PC-9 (cell line): ENCODE measurements at places on chromosomes 16 and 17. TPM values are rescaled to one million over a fixed set of nuclear protein-coding genes. Genes with fewer than 3 reads are reported as not detected.

The TEPSIN gene
- total RNA-seq, result 35.0 and 36.8 TPM in 2 replicates

The CDRT15 gene
- not detected in 2 replicates for total RNA-seq

The SNX20 gene
- not detected in 2 replicates for total RNA-seq

The TBC1D16 gene
- total RNA-seq, result 41.7 and 44.1 TPM in 2 replicates

The CDK5R1 gene
- total RNA-seq, result 1.8 and 2.1 TPM in 2 replicates

The KRTAP9-4 gene
- not detected in 2 replicates for total RNA-seq

The MYH8 gene
- total RNA-seq, result not detected in 2 replicates

The CRHR1 gene
- total RNA-seq, result not detected in 2 replicates

The HOXB5 gene
- 8.3 and 12.9 TPM in 2 replicates for total RNA-seq

The TERB1 gene
- total RNA-seq, result 0.75 TPM in 1 of 2 replicates, not detected in the other

GRCh38 chr17:48636177-48637018, 10.2 kb upstream of the HOXB9 start:
- peak; percentile 59 for DNase-seq

GRCh38 chr17:57739402-57740234, 5.5 kb downstream of the CCDC182 start:
- no peak for DNase-seq

GRCh38 chr17:5943982-5944381, 126.2 kb upstream of the WSCD1 start:
- DNase-seq, result no peak

- peak; percentile 63 for DNase-seq
Measured at GRCh38 chr16:74448990-74449389, 27.7 kb upstream of the CLEC18B start.

- no peak for DNase-seq
Measured at GRCh38 chr17:72967977-72968585, 124.4 kb downstream of the SLC39A11 start.

GRCh38 chr16:78116946-78117345, 17.5 kb downstream of the WWOX start:
- DNase-seq, result no peak

DNA sequence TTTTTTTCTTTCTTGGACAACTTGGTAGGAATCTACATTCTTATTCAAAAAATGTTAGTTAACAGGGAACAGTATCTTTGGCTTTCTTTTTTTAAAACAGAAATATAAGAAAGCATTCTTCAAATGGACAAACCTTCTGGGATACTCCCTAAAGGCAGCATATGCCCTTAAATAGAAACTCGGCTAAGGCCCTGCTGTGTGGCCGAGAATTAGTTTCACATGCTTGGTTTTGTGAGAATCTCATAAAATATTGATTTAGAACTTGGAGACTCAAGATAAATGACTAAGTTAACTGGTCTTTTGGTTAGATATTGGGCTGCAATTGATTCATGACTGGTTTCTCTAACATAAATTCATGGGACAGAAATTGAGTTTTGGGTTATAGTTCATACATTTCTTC, 359.9 kb upstream of the XYLT1 start:
- DNase-seq, result no peak

- DNase-seq, result no peak
Measured at GRCh38 chr17:12445331-12445730, 220.4 kb upstream of the MYOCD start.

GRCh38 chr16:142405-142967, 4.0 kb upstream of the NPRL3 start:
- DNase-seq, result no peak

- no peak for DNase-seq
Measured at GRCh38 chr17:78396441-78397337, 18.2 kb downstream of the PGS1 start.

DNA sequence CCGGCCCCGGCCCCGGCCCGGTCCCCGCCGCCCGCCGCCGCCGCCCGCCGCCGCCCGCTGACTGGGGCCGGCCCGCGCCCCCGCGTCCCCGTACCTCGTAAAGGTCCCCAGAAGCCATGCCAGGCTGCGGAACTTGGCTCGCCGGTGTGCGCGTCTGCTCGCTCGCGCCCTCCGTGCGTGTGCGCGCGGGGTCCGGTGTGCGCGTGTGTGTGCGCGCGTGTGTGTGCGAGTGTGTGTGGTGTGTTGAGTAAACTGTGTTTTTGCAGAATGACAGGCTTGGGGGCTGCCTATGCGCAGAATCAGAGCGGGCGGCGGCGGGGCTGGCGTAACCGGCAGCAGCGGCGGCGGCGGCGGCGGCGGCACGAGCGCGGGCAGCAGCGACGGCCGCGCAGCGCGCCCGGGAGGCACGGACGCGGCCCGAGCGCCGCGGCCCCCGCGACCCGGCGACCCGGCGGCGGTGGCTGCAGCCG, 307 bp downstream of the CDYL2 start:
- DNase-seq, result no peak

GRCh38 chr17:13113821-13114525, 96.1 kb upstream of the ELAC2 start:
- no peak for DNase-seq

DNA sequence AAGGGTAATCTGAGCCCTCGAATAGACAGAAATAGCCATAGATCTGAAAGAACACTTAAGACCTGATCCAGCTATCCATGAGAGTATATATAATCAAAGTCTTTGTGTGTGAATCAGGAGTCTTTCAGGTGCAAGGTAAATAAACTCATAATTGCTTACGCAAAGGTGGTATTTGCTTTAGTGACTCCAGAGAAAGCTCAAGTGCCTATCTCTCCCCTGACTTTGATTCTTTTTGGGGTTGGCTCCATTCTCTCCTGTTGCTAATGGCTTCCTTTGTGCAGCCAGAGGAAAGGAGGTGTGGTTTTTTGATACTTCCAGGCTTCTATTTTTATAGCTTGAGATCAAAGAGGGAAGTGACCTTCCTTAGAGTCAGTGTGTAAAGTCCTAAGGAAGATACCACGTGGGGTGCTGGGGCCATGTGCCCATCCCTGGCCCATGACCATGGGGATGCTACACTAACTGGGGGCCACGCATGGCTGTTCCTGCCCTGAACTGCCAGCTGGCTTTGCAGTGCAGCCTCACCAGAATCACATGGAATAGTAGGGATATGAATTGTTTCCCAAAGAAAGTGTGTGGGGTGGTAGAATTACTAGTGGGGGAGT, 45.8 kb downstream of the TENT4B start:
- DNase-seq, result no peak

- DNase-seq, result peak; percentile 62
Measured at GRCh38 chr17:82355770-82356427, 3.1 kb upstream of the TEX19 start.

- DNase-seq, result no peak
Measured at GRCh38 chr17:82531431-82531881, 11.9 kb downstream of the FOXK2 start.

GRCh38 chr17:33469911-33470310, 176.8 kb upstream of the ASIC2 start:
- no peak for DNase-seq

DNA sequence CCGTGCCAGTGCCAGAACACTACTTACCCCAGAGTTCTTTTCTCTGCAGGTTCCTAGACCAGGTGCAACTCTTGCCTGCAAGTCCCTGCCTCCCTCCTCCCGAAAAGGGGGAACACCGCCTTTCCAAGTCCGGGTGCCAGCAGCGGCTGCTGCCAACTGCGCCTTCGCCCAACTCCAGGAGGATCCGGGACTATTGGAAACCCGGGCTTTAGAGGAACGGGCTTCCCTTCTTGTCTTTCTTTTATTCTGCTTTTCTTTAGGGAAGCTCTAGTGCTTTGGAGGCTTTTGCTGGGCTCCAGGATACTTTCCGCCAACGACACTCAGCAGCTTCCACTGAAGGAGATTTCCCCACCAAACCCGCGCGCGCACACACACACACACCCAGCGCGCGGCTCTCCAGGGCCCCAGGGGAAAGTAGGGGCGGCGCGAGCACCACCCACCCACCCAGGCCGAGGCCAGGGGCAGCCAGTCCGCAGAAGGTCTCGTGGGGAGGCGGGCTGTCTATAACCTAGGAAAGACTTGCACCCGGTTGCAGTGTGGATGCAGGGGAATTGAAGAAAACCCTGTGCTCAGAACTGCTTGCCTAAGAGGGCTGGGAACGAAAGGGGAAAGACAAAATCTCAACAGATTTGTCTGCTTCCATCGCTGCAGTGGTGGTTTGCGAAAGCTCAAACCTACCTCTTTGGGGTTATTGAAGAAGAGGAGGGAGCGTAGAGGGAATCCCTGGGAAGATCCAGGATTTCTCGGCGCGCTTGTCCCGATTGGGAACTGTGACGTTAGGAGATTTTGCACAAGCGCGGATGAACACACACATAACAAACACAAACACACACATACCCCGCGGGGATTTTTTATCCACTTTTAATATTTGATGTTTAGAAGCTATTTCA, 977 bp upstream of the CA10 start:
- DNase-seq, result no peak

DNA sequence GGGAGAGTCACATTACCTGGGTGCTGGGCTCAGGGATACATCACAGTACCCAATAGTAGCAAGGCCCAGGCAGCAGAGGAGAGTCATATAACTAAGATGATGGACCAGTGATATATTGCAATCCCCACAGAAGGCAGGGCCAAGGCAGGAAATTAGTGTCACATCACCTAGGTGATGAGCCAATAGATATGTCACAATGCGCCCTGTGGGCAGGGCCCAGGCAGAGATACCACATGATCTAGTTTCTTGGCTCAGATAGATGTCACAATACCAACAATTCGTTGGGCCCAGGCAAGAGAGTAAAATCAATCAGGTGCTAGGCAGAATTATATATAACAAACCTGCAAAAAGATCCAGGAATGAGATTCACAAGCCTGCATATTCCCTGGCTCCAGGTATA, 2111.5 kb downstream of the TP53TG3F start:
- no peak for DNase-seq

DNA sequence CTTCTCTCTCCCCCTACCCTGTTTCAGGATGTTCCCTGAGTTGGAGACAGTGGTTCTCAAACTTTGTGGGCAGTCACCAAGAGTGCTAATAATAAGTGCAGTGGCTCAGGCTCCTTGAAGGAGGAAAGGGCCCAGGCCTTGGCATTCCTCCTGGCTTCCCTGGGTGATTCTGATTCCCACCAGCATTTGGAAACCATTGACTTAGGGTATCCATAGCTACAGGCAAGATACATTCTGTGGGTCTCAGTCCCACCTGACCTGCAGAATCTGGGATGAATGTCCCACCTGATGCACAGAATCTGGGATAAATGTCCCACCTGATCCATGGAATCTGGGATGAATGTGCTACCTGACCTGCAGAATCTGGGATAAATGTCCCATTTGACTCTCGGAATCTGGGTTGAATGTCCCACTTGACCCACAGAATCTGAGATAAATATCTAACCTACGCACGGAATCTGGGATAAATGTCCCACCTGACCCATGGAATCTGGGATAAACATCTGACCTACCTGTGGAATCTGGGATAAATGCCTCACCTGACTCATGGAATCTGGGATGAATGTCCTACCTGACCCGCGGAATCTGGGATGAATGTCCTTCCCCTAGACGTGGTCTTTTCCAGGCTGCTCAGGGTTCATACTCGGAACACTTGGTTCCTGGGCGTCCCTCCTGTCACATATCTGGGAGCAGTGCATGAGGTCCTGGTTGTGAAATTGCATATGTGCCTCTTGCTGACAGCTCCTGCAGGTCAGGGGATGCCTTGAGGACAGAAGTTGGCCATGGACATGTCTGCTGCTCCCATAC, 136.7 kb upstream of the HS3ST2 start:
- DNase-seq, result no peak

DNA sequence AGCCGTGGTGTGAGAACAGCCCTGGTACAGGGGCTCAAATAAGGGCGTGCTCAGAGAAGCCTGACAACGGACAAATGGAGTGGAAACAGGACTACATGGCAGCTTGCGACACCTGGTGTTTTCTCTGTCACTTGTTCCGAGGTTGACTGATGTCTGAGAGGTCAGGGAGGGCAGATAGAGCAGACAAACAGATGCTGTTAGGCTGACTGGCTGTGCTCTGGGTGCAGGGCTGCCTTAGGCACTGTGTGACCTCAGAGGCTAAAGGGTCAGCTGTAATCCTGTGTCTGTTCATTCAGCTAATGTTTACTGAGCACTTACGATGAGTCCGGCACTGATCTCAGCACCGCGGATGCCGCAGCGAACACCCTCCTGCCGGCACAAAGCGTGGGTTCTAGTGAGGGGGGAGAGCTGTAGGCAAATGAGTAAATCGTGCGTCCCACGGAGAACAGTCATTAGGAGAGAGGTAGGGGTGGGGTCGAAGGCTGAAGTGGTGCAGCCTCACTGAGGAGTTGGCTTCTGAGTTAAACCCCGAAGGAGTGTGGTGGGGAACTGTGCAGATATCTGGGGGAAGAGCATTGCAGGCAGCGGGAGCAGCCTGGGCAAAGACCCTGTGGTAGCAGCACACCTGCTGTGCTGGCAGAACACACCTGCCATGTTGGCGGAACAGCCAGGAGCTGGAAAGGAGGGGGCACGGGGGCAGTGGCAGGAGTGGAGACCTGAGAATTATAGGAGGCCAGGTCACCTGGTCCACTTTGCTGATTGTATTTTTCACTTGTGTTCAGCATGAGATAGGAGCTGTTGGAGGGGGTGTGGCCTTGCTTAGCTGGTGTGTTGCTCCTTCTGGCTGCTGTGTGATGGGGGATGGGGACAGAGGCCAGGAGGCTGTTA, 35.0 kb downstream of the GPT2 start:
- no peak for DNase-seq

DNA sequence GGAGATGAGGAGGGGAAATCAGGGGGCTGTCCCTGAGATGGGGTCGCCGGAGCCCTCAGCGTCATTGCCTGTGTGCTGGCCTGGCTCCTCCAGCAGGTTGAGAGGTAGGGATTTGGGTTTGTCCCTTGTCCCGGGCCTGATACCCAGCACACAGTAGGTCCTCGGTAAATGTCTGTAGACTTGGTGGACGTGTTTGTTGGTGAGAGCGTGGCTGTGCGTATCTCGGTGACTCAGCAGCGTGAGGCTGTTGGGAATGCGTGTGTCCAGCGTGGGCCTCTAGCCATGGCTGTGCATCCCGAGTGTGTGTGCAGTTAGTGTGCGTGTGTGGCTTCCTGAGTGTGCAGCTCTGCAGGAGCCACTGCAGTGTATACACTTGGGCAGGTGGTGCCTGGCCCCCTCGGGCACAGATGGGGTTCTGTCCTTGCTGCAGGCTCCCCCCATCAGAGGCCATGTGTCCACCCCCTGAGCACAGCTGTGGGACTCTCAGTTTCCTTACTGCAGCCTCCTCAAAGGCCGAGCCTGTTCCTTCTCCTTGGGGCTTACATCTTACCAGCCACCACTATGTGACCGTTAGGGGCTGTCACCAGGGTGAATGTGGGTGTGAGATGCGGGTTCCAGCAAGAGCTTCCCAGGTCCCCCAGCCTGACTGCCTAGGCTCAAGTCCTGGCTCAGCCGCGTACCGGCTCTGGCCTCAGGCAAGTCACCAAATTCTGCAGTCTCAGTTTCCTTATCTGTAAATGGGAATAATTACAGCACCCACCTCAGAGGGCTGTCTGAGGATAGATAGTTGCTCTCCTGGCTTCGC, 5.7 kb downstream of the NECAB2 start:
- no peak for DNase-seq
